ENCODE measurements at places on chromosomes 4 and X.

- DNase-seq = no peak
Observed at GRCh38 chr4:94454405-94454804, 2.7 kb downstream of the PDLIM5 start.

- no peak for DNase-seq
Observed at GRCh38 chr4:39204543-39204942, 22.2 kb downstream of the WDR19 start.

- no peak for DNase-seq
Observed at GRCh38 chr4:181991369-181992108, 251.7 kb upstream of the TENM3 start.

GRCh38 chr4:128930051-128930450, 120.6 kb downstream of the JADE1 start:
- DNase-seq = no peak

DNA sequence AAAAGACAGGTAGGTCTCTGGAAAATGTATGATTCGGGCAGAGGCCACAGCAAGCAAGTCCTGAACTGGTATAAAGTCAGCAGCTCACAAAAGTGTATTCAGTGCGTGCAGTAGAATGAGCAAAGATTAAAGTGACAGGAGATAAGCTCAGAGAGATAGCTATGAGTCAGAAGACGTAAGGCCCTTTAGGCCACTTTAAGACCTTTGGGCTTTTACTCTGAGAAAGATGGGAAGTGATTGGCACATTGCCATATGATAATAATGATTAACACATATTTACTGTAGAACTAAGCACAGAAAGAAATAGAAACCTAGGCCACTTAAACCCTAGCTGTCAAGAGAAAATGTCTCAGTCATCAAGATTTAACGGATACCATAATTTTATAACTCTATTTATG, 51.7 kb downstream of the TBCK start:
- DNase-seq = no peak

- DNase-seq = no peak
Observed at GRCh38 chr4:3228881-3229280, 20.1 kb upstream of the MSANTD1 start.

GRCh38 chrX:150211988-150212387, 151.1 kb upstream of the MAMLD1 start:
- DNase-seq = no peak

GRCh38 chr4:97589481-97590196, 553.6 kb downstream of the STPG2 start:
- DNase-seq = no peak

GRCh38 chr4:8155660-8156421, 2.8 kb downstream of the ABLIM2 start:
- DNase-seq = no peak

- no peak for DNase-seq
Observed at GRCh38 chr4:141309874-141310273, 89.2 kb downstream of the ZNF330 start.

GRCh38 chr4:65917486-65917885, 247.2 kb upstream of the EPHA5 start:
- DNase-seq = no peak

DNA sequence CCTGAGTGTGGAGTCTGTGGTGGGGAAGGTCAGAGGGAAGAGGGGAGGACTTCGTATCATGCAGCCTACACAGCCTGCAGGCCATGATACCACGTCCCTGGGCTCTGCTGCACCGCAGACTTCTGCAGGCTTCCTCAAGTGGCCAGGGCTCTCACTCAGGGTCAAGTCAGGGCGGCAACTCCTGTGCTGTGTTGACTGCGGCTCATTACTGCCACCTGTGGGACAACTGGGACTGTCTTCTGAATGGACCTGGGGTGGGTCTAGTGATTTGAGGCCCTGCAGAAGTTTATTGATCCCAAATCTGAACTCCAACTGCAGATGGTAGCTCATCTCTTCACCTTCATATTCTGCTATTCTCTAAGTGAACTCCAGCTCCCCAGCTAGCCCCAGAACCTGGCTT, 167.1 kb downstream of the NSUN7 start:
- peak; percentile 55 for DNase-seq

DNA sequence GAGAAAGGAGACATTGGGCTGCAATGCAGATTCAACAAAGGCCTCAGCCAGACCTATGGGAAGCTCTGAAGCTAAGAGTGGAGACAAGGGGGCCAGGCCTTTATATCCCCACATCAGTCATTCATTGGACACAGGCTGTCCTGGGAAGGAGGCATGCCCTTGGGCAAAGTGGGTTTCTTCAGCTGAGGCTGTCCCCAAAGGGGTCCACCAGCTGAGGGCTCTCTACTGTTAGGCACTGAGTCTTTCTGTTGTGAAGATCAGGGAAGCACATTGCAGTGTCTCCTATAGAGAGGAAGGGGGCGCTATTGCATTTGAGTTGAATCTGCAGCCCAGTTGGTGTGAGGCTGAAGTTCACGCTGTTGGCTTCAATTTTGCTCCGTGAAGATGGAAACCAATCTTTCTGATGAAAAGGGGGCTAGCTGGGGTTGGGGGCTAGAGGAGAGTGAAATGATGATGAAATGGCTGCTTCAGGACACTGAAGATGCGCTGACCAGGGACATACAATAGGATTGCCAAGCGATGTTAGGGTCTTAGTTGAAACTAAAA, 48.0 kb downstream of the SLC25A5 start:
- DNase-seq = no peak

DNA sequence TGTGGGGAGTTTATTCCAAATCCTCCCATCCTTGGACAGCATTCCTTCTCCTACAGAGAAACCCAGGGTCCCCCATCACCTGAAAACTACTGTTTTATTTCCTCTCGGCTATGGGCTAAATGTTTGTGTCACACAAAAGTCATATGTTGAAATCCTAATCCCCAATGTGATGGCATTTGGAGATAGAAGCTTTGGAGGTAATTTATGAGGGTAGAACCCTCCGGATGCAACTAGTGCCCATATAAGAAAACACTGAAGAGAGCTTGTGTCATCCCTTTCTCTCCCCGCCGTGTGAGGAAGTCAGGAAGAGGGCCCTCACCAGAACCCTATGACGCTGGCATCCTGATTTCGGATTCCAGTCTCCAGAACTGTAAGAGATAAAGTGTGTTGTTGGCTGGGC, 127.8 kb upstream of the NOCT start:
- DNase-seq = no peak

GRCh38 chrX:23127586-23127985, 127.8 kb downstream of the DDX53 start:
- no peak for DNase-seq

- no peak for DNase-seq
Observed at GRCh38 chr4:38930707-38931106, 63.1 kb downstream of the FAM114A1 start.

- DNase-seq = no peak
Observed at GRCh38 chrX:46712764-46713163, 46.2 kb downstream of the SLC9A7 start.

GRCh38 chr4:57374866-57375595, 264.8 kb upstream of the IGFBP7 start:
- no peak for DNase-seq

DNA sequence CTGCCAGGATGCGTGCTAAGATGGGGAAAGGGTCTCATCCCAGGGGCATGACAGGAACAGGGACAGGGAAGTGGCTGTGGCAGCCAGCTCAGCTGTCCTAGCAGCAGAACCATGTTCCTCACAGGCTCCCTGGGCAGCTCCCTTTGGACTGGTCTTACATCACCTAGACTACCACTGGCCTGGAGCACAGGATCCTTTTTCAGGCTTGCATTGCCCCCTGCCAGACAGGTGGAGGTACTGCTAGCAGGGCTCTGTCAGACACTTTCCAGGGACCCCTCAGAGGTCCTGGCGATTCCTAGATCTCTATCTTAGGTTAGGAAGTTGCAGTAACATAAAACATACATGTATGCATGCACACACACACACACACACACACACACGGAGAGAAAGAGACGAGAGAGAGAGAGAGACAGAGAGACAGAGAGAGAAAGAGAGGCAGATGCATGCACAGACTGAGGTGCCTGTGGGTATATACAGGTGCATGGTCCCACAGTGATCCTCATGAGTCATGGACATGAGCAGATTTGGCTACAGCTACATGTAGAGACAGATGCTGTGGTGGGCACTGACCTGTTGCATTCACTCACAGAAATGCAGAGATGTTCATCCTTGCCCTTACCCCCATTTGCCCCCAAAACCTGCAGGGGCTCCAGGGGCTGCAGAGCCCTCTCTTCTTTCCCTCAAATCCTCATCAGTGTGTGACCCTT, 63.6 kb downstream of the STARD8 start:
- DNase-seq = no peak

DNA sequence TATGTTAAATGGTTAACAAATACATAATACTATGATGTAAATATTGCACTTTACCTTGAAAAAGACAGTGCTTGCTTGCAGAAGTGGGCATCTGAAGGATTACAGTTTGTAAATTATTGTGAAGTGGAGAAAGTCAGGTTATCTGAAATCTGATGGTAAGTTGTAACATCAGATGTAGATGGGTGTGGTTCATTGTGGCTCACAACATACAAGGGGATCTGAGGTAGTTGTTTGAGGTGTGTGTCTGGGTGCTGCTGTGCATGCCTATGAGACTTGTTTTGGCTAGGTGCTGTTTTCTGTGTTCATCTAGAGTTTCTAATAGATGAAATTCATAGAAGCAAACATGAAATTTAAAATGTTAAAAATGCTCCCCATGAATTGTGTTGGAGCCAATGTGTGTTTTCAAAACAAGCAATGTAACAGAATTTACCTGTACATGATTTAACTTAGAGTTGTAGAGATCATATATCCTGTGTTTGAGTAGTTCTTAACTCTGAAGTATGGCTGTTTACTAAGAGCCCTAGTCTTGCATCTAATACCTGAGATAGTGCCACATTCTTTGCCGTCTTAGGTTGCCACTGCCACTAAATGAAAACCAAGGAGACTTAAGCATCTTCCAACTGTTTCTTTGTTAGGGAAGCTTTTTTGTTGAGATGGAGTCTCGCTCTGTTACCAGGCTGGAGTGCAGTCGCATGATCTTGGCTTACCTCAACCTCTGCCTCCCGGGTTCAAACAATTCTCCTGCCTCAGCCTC, 11.9 kb upstream of the NDUFC1 start:
- no peak for DNase-seq

DNA sequence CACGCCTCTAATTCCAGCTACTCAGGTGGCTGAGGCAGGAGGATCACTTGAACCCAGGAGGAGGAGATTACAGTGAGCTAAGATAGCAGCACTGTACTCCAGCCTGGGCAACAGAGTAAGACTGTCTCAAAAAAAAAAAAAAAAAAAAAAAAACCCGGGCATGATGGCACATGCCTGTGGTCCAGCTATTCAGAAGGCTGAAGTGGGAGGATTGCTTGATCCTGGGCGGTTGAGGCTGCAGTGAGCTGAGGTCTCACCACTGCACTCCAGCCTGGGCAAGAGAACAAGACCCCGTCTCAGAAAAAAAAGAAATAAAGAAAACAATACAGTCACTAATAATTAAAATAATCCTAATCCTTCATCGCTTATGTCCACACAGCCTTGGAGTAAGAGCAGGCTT, 68.1 kb downstream of the APBB2 start:
- no peak for DNase-seq

GRCh38 chr4:154609532-154609931, 2.9 kb downstream of the FGG start:
- no peak for DNase-seq

GRCh38 chr4:76570141-76570973, 135.3 kb downstream of the SHROOM3 start:
- no peak for DNase-seq

GRCh38 chr4:30832639-30833038, 112.5 kb downstream of the PCDH7 start:
- no peak for DNase-seq

- DNase-seq = no peak
Observed at GRCh38 chr4:25915353-25915705, 1.3 kb downstream of the SMIM20 start.

- no peak for DNase-seq
Observed at GRCh38 chr4:102139132-102139573, 206.1 kb downstream of the SLC39A8 start.

DNA sequence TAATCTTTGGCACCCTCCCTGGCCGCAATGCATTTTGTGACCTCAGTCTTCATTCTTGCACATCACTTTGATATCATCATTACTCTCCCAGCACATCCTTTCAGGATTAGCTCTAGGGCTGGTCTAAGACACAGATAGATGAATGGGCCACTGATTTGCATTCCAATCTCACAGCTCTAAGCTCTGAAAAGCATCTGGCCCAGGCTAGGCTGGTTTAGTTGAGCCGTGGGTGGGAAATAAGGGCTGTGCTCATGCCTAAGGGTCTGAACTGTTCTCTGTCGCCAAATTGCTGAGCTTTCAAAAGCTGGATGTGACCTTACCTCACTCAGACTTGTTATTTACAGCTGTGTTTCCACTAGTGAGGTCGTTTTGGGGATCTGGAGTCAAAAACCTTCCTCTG, 30.0 kb upstream of the SLC9A7 start:
- DNase-seq = no peak

GRCh38 chr4:120720354-120720934, 202.1 kb downstream of the PRDM5 start:
- no peak for DNase-seq

- no peak for DNase-seq
Observed at GRCh38 chrX:140933016-140933415, 69.4 kb upstream of the SPANXB1 start.

GRCh38 chrX:45596188-45596808, 395.6 kb upstream of the DIPK2B start:
- no peak for DNase-seq

- DNase-seq = no peak
Observed at GRCh38 chr4:139469869-139470268, 15.9 kb downstream of the RAB33B start.

DNA sequence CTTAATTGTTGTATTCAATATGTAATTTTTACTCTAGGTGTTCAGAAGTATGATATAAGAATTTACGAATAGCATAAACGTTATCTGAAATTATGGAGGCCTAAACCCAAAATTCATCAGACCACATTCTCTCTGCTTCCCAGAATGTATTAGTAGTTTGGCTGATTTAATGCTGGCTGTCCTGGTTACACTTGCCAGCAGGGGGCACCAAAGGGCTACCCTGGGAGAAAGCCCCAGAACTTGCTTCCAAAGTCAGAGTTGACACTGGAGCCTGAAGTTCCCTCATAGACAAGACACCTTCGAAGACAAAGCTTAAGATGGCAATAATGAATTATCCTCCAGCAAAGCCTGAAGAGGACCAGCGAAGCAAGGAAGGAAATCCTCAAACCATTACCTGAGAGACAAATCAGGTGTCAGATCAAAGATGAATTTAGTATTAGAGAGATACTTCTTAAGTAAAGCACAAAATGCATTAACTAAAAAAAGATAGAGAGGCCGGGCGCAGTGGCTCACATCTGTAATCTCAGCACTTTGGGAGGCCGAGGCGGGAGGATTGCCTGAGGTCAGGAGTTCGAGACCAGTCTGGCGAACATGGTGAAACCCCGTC, 11.3 kb upstream of the ANOS1 start:
- DNase-seq = peak; percentile 11

- no peak for DNase-seq
Observed at GRCh38 chr4:67886281-67886680, 2.5 kb upstream of the TMPRSS11D start.

DNA sequence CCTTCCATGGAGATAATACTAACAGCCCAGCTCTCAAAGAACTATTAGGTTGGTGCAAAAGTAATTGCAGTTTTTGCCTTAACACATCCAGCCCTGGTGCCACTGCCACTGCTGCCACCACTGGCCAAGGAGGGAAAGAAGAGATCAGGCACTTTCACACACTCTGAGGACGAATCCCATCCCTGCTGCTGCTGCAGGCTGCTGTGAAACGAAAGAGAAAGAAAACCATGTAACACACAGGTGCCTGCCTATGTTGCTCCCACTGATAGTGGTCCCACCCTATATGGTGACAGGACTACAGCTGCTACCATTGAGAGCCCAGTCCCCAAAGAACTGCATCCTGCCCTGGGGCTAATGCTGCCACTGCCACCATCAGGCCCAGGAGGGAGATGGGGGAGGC, 35.1 kb downstream of the TMLHE start:
- no peak for DNase-seq

Measured in stimulated activated CD4-positive, alpha-beta T cell treated with anti-CD3 and anti-CD28 coated beads, Interleukin-15, amount 100 ng/mL, for 48 hours (primary cell).